ENCODE measurements at places on chromosomes 7 and 10.

- peak; percentile 25 for DNase-seq
Measured at GRCh38 chr7:131325179-131325840, 2.4 kb upstream of the MKLN1 start.

DNA sequence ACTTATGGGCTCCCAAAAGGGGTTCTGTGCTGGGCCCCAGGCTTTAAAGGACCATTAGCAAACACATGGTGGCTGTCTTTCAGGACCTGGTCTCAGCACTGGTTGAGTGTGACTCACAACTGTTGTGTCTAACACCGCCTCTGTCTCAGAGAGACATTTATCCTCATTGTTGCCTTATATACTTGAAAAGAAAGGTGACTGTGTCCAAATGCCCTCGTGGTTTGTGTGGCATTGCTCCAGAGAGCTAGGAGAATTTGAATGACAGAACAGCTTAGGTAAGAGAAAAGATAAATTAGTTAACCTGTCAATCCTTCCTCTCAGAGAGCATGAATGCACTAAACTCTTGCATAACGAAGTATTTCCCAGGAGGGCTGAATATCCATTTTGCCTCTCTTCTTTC lies 14.5 kb upstream of the FAM13C start:
- DNase-seq: no peak

- DNase-seq: no peak
Measured at GRCh38 chr7:136859803-136860202, 8.6 kb upstream of the CHRM2 start.

DNA sequence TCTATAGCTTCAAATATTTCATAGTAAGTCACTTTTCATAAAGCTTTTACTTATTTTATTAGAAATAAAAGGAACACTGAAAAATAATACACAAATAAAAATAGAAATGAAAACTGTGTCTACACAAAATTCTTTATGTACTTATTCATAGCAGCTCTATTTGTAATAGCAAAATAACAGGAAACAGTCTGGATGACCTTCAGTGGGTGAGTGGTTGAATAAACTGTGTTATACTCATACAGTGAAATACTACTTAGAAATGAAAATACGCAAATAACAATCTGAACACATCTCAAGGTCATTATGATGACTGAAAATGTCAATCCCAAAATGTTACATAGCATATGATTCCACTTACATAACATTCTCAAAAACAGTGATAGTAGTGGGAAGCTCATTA lies 138.7 kb upstream of the PCLO start:
- DNase-seq: no peak

DNA sequence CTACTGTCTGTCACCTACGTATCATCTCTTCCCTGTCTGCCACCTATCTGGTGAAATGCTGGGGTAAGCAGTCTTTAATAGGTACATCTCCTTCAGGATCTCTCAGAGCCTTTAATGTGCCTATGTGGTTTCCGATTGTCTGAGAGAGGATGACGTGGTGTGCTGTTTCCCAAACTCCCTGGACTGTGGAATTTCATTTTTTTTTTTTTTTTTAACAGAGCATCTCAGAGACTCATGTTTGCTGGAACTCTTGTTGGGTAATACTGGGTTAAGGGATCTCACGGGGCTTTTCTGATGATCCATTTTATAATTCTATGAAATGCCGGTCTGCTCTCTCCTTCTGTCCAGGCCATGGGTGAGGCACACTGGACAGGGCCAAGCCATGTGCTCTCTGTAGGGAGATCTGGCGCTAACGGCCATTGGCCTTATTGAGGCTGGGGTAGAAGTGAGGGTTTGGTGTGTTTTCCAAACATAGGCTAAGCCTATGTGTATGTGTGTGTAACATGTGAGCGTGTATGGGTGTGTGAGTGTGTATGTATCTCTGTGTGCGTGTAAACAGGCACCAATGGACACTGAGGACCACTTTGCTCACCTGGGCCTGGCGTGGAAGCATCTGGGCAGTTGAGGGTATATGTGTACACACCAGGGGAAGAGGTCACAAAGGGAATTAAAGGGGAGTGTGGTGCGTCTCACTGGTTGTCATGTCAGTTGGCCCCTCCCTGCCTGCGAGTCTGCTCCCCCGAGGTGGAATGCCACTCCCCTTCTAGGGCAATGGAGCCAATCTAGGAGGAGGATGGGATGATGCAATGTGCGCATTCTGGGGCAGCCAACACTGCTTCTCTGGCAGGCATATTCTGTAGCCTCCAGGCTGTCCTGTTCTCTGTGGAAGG lies 7.8 kb downstream of the ADRA2A start:
- no peak for DNase-seq

GRCh38 chr10:13892001-13892491 lies 305.3 kb downstream of the PRPF18 start:
- no peak for DNase-seq

GRCh38 chr7:37352974-37353948 lies 95.4 kb downstream of the ELMO1 start:
- DNase-seq: peak; percentile 71

DNA sequence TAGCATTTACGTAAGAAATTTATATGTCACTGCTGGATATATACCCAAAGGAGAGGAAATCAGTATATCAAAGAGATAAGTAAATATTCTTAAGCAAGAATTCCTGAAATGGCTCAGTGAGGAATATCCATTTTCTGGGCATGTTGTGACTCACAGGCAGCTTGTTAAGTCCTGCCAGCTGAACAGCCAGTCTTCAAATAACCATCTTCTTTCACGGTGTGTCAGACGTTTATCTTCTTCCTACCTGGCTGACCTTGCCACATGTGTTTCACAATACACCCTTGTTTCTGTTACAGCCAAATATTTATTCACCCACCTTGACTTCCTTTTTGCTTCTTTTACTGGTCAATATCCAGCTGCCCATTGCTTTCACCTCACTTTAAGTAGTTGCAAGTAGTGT lies 648.1 kb downstream of the ANKRD7 start:
- no peak for DNase-seq

DNA sequence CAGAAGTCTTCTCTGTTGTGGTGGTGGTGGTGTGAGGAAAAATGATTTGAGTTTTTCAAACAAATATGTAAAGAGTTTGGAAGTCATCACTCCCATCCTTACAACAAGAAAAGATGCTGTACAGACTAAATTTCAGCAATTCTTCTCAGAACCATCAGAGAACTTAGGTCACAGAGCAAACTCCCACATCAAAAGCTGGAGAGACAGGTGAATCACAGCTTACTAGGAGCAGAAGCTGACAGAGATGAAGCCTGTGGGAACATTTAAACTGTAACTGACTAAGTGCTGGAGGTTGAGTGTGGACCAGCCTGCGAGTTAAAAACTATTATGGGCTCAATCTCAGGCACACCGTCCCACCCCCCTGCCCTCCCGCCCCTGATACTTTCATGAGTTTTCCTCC lies 97.3 kb downstream of the AKR1D1 start:
- no peak for DNase-seq

DNA sequence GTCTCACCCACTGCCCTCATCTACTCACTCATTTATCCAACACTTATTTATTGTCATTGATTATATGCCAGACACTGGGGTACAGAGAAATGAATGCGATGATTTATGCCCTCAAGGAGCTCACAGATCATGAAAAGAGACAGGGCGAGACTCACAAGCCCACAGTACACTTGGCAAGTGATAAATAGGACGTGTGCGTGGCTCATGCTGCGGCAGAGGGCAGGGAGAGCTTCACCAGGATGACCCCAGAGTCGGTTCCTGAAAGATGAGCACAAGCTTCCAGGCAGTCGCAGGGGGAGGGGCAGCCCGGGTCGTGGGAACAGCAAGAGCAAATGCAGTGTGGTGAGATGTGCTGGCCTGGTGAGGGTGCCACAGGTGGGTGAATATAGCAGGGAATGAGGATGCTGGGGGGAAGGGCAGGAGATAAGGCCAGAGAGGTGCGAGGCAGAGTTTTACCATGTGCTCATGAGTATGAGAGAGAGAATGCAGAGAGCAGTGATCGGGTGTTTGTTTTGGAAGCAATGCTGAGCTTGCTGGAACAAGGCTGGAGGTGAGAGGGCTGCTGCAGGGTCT lies 70.9 kb downstream of the ATXN7L1 start:
- no peak for DNase-seq

- DNase-seq: no peak
Measured at GRCh38 chr10:131806146-131806545, 94.7 kb upstream of the PPP2R2D start.

GRCh38 chr7:25911738-25912607 lies 240.0 kb upstream of the NFE2L3 start:
- no peak for DNase-seq
